ENCODE measurements at places on chromosomes 16 and 17. TPM values are rescaled to one million over a fixed set of nuclear protein-coding genes. Genes with fewer than 3 reads are reported as not detected.

DNA sequence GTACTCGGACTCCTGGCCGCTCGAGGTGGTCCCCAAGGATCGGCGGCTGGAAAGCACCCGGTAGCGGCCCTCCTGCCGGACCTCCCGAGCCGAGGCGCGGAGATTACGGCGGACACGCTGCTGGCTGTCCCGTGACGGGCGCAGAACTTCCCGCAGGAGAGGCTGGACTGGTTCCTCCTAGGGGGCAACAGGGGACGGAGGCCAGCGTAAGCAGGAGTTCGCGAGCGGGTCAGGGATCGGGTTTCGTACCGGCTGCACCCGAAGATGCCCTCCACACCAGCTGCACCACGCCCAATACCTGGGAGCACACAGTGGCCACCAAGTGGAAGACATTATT is 341 bp downstream of the SLC7A6OS start:
- peak; percentile 74 for DNase-seq

CD300E gene
- total RNA-seq = 0.46 TPM

CA7 gene
- total RNA-seq = not detected

DNA sequence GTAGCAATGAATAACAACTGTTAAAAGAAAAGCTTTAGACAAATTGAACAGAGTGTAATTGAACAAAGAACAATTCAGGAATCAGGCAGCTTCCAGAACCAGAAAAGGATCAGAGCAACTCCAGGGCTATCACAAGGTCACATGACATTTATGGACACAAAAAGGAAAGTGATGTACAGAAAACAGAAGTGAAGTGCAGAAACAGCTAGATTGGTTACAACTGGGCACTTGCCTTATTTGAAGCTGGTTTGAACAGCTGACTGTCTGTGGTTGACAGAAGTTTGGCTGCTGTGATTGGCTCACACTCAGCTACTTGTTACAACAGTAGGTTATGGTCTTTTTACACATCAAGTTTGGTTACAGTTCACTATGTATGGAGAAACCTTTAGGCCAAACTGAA is 14.8 kb downstream of the EFCAB5 start:
- DNase-seq = no peak

USP32 gene
- total RNA-seq = 32.2 TPM

DNA sequence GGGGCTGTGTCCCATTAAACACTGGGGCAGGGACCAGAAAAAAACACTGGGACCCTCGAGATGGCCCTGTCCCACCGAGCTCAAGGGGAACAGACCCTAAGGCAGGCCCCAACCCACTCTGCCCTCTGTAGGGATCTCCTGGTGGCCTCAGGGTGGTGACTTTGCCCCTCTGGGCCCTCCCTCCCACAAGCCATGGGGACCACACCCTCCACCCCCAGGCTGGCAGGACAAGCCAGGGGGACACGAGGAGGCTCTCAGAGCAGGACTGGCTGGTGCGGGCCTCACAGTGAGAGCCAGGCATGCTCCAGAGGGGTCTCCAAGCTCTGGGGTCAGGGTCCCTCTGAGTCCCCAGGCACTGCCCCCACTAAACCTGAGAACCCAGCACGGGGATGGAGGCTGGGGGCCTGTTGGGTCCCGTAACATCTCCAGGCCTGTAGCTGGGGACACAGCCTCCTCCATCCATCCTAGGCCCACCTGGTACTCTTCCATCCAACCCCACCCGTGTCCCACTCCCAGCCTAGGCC is 14.5 kb upstream of the SRRM2 start:
- no peak for DNase-seq

GRCh38 chr16:57810197-57811031 is 8.1 kb upstream of the KIFC3 start:
- peak; percentile 92 for DNase-seq

DNA sequence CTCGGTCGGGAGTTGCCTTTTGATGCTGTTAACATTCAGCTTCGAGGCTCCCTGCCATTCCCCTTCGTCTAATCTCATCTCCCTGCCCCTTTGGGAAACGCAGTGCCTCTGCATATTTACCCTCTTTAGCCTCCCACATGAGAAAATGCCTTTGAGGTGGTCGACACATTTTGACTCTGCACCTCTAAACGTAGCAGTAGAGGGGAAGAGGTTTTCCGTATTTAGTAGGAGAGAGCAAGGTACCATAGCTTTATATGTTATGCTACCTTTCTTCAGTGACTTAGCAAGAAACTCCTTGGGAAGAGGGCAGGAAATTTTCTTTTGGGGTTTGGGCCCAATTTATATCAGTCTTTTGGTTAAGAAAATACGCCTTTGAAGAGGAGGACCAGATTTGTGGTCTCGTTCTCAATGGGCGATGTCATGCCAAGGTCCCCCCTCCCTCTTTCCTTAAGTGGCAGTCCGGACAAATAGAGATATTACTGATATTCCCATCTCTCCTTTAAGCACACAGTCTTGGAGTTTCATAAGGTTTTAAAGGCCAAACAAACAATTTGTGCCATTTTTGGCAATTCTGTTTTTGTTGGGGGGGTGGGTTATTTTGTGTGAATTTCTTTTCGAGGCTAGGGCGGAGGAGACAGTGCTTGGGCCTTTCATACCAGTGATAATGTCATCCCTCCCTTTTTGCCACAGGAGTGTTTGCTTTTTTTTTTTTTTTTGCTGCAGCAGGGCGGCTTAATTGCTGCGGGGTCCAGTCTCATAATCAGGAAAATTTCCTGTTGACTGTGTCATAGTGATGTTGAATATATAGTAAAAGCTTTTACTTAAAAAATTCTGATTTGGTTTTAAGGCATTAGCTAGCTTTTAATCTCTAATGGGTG is 1.5 kb downstream of the PAFAH1B1 start:
- DNase-seq = no peak

GRCh38 chr17:82684228-82684841 is 14.2 kb downstream of the RAB40B start:
- DNase-seq = no peak

CCL13 gene
- total RNA-seq = 1.2 TPM

- DNase-seq = no peak
Observed at GRCh38 chr17:34269969-34270368, at the start of gene CCL7. Gene CCL7, plus strand, starts transcription at chr17:34270221. Its CDS starts 70 bp downstream, at chr17:34270291.

- DNase-seq = no peak
Observed at GRCh38 chr17:37568350-37569053, 40.7 kb downstream of the SYNRG start.

GRCh38 chr17:17044846-17045561 is 2.7 kb downstream of the MPRIP start:
- no peak for DNase-seq

DNA sequence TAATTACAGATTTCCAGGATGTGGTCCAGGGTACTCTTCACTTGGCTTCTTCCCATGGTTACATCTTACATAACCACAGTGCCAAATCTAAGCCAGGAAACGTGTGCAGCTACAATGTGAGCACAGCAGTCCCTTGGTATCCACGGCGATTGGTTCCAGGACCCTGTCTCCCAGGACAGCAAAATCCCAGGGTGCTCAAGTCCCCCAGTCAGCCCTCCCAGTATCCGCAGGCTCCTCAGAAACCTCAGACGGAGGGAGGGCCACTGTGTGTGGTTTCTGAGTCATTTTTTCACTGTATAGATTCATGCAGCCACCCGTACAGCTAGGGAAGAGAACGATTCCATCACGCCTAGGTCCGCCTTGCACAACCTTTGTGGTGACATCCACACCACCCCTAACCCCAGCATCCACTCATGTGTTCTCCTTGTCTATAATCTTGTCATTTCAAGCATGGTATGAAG is 11.1 kb upstream of the ATP2C2 start:
- DNase-seq = no peak

HSD17B1 gene
- total RNA-seq = 1.4 TPM

DNA sequence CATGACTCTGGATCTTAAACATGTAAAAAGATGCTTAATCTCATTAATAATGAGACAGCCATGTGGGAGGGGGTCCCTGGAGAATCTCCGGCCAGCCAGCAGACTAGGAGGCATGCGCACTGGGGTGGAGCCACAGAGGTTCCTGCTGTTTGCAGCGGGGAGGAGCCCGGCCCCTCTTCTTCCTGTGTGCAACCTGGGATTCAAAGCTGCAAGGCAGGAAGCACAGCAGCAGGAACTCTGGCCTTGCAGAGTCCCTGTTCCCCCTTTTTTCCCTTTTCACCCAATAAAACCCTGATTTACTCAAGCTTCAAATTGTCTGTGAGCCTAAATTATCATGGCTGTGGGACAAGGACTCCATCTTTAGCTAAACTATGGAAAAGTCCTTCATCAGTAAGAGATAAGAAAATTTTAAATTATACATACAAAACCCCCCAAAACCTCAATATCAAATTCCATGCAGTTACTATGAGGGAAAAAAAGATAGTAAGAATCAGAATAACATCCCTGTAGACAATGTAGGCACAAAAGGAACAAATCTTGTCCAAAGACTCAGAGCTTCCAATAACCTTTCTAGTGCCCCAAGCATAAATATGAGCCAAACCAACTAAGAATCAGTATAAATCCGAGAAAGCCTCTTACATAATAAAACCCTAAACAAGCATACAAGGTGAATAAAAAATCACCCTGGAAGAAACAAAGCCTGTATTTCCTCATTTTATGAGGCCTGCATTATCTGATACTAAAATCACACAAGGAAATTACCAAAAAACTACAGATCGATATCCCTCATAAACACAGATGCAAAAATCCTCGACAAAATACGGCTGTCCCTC is 12.1 kb downstream of the CFDP1 start:
- DNase-seq = peak; percentile 92

DNA sequence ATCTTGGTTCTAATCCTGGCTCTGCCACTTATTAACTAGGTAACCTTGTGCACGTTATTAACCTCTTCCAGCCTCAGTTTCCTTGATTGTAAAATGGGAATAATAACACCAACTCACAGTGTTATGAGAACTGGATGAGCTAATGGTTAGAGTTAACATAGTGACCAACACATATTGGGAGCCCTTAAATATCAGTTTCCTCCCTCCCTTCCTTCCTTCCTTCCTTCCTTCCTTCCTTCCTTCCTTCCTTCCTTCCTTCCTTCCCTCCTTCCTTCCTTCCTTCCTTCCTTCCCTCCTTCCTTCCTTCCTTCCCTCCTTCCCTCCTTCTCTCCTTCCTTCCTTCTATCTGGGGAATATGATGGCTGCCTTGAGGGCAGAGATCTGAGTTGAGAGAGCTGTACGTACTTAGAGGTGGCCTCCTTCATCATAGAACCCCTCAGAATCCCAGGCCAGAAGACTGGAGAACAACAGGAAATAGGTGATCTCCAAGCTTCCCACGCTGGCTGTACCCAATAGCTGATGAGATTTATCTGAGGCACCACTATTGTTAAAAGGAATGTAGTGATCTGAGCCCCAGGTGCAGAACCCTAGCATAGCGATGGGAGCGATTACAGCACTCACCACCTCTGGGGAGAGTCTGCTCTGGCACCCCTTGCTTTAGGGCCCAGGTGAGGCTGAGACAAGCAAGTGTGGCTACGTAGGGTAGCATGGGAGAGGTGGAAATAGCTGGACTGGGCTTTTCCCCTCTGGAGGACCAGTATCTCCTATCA is 26.2 kb downstream of the CCR7 start:
- no peak for DNase-seq

- DNase-seq = peak; percentile 52
Observed at GRCh38 chr16:28898266-28898665, 20.0 kb downstream of the ATP2A1 start.

DNA sequence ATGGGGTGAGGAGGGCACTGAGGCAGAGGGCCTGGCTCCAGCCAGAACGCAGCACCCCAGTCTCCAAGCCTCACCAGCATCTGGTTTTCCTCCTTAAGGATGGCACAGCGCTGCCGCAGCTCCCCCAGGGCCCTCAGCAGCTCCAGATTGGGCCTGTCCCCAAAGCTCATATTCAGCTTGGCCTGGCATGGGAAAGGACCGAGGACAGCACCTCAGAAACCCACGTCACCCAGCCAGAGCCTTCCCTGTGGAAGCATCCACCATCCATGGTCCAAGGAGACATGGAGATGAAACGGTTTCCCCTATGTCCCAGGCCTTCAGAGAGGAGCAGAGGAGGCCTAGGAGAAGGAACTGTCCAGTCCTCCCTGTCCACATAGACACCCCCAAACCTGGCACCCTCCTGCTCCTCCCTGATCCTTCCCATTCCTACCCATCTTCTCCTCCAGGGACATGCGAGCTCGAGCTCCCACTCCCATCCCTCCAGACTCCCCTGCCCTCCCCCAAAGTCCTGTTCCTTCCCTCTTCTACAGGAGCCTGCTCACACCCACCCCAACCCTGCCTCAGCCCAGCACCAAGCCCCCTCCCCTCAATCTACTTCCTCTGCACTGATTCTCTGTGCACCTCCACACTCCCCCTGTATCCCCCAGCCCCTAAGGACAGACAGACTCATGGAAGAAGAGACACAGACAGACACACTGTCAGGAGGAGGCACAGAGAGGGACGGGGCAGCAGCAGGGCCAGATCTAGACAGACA is 1.8 kb downstream of the TSPOAP1 start:
- no peak for DNase-seq

HS3ST2 gene
- total RNA-seq = 0.11 TPM

GRCh38 chr16:61128545-61129323 is 907.5 kb downstream of the CDH8 start:
- DNase-seq = no peak

GRCh38 chr16:30142672-30143346 is 19.8 kb upstream of the MAPK3 start:
- no peak for DNase-seq

ORC6 gene
- 2.5 TPM for total RNA-seq
